Globus pallidus (tissue), 1 donor: ENCODE measurements at places on chromosomes 7 and 10.

DNA sequence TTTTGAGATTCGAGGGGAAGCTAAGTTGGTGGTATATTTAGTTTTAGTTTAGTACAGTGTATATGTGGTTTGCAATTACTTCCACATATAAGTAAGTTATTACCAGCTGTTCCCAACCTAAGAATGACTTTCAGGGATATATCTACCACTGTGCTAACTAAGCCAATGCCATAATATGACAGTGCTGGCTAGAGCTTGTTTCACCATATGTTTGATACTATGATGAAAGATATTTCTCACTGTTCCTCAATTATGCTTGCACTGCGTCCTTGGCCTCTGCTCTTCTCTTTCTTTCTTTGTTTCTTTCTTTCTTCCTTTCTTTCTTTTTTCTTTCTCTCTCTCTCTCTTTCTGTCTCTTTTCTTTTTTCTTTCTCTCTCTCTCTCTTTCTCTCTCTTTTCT, 113.8 kb upstream of the SKAP2 start:
- DNase-seq: no peak

DNA sequence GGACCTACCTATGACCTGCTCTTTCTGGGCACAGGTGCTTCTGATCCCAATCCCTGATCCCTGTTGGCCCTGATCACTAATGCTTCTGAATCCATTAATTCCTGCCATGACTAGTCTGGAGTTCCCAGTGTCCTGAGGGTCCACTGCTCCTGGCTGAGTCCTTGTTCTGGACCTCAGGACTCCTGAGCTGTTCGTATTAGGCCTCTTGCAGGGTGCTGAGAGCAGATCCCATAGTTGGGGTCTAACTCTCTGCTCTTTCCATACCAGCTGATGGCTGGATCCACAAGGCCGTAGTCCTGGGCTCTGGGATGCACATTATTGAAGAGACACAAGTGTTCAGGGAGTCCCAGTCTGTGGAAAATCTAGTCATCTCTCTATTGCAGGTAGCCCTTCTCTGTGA, 7.0 kb downstream of the MRPL43 start:
- no peak for DNase-seq

- no peak for DNase-seq
Observed at GRCh38 chr10:109886037-109886780, 37.1 kb downstream of the XPNPEP1 start.

- DNase-seq: no peak
Observed at GRCh38 chr7:155361947-155362346, 64.3 kb downstream of the INSIG1 start.

GRCh38 chr10:78760463-78761310, 308.1 kb upstream of the ZMIZ1 start:
- DNase-seq: no peak

DNA sequence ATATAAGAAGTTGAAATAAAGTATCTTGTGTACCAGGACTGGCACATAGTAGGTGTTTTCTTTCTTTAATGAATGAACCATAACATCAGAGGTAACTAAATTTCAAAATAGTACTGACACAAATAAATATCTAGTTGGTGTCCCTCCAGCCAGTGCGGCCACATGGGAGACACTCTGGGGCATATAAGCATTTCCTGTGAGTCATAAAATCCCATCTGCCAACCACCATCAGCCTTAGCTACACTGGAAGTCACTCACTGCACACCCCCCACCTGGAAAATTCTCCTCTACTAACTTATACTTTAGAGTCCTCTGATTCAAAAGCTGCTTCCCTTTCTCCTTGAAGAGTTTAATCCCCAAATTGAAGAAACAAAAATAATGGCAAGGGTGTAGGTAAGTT, 32.5 kb downstream of the DYDC1 start:
- no peak for DNase-seq

GRCh38 chr7:31261341-31261740, 79.2 kb downstream of the NEUROD6 start:
- no peak for DNase-seq

- DNase-seq: peak; percentile 88
Observed at GRCh38 chr10:128854963-128855362, 612.1 kb upstream of the MGMT start.
